ENCODE measurements at places on chromosomes 16 and 17. TPM values are rescaled to one million over a fixed set of nuclear protein-coding genes. Genes with fewer than 3 reads are reported as not detected.
A peak's percentile ranks its signal among the peaks of the same experiment; 100 is the strongest.

DNA sequence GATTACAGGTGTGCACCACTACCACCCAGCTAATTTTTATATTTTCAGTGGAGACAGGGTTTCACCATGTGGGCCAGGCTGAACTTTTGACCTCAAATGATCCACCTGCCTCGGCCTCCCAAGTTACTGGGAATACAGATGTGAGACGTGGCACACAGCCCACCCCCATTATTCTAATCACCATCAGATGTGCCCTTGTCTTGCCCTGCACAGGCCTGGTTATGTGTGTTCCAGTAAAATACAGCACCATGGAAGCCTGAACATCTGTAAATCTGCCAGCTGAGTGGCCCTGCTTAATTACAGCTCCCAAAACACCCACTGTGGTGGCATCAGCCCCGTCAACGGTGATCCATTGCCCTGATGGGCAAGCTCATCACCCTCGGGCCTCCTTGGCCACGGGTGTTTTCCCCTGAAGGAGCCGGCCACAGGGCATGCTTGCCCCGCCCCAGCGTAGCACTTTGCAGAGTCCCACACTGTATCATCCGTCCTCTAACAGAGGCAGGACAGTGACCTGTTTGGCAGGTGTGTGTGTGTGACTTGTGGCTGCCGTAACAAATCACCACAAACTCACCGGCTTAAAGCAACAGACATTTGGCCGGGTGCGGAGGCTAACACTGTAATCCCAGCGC, 74.5 kb downstream of the RBFOX3 start:
- DNase-seq, result peak; percentile 74

DNA sequence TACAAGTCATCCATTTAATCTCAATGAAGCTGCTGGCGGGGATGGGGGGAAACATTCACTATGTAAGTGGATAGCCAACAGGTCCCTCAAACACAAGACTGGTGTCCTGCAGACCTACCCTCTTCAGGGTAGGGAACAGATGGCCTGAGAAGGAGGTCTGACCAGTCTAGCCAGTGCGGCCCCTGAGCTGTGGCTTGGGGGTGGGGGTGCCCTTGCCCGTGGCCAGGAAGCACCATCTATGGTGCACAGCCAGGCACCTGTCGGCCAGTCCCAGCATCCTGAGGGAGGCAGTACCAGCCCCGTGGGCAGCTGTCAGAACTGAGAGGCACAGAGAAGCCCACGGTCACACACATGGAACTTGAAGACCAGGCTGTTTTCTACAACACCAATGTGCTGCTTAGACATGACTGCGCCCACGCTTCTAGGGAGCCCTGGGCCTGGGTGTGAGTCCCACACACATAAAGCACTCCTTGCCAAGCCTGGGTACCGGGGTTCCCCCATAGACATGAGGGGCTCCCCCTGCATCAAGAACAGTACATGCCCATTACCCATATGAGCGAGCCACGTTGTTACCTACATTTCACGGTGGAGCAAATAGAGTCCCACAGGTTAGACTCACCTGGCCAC, 40.9 kb downstream of the RMI2 start:
- no peak for DNase-seq

DNA sequence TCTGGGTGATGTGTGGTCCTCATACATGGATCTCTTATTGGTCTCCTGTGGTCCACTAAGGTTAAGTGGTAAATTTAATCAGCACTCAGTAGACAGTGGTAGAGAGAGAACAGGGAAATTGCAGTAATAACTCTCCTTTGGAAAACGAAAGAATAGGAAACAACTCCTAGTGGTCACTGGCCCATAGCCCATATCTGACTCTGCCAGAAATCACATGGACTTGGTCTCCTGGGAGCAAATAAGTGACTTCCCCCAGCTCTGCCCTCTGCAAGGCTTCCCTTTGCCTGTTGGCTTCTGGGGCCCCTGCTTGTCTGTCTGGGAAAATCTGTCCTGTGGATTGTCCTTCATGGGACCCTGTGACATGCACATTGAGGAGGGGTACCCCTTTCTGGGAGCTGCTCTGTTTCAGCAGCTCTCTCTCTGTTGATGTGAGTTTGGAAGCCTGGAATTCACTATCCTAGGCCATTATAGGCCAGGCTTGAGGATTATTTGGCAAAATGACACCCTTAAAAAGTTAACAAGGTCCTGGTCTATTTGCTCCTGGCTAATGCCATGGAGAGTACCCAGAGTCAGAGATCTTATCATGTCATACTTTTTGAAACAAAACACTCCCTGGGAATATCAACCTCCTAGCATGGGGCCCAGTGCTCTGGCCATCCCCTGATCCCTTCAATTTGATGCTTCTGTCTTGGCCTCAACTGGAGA, 58.0 kb upstream of the HNF1B start:
- no peak for DNase-seq

The FBXW10B gene
- 1.1 TPM for total RNA-seq

The TADA2A gene
- 16.9 TPM for total RNA-seq

The PRCD gene
- 0.92 TPM for total RNA-seq
